ENCODE measurements at places on chromosomes 5 and 9.

GRCh38 chr5:100270023-100270771, 265.0 kb upstream of the FAM174A start:
- DNase-seq, result no peak

GRCh38 chr9:5265939-5266338, 34.7 kb downstream of the INSL4 start:
- no peak for DNase-seq

DNA sequence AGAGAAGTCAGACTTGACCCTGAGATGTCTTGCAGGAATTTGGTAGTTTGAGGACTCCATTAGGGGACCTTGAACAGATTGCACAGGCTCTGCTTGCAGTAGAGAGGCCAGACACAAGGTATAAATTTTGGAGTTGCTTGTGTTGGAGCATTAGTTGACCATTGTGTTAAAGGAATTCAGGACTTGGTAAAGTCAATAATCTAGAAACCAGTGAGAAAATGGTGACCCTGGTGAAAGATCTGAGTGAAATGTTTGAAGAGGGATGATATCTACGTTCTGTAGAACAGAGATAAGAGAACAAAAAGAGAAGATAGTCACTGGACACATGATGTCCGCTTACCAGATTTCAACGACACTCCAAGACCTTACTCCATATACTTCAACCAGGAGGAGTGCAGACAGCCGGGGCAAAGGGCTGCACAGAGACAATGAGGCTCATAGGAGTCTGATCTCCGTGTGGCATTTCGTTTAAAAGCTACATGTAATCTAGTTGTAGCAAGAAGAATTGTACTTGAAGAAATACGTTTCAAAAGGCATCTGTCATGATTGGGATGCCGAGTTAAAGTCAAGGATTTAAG, 13.2 kb downstream of the DNAJC25 start:
- DNase-seq, result no peak

GRCh38 chr5:171700318-171700912, 85.2 kb upstream of the SMIM23 start:
- no peak for DNase-seq

DNA sequence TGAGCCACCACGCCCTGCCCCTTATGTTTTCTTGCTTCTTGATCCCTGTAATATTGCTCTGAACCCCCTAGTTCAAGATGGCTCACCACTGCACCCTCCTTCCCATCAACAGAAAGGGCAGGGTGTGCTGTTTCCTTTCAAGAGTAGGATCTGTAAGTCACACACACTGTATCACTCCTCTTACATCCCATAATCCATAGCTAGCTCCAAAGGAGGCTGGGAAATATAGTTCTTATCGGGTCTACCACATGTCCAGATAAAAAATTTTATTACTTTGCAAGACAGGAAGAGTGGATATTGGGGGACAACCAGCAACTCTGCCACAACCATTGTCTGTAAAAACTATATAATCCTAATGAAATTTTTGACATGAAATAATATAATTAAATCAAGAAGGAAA, 79.6 kb downstream of the C9orf50 start:
- DNase-seq, result no peak

DNA sequence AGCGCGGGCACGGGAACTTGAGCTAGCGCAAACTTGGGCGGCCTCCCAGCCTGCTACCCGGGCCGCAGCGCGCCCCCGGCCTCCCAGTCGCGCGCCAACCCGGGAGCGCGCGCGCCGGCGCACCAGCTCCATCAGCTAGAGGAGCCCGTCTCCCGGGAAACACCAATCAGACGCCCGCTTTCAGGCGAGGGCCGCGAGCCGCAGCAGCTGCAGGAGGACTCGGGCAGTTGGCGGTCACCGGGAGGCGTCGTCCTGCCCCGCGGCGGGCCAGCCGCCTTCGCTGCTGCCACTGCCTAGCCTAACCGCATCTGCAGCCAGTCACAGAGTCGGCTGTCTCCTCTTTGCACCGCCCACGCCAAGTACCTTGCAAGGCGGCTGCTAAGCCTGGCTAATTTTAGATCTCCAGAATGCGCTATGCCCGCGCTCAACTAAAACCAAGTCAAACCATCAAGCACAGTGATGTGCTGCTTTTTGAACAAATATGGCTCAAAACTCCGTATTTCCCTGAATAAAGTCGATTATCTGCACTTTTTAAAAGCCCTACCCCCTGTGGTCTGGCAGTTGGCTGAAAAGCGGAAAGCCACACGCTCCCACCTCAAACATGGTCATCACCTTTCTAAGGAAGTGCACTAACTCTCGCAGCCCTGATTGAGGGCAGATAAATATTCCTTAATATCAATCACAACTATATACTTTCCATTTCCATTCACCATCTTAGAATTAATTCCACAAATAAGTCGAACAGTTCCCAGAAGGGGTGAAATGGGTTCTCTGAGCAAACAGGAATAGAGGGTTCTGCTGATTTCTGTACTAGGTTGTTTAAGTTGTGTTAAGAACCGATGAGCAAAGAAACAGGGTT, 221.8 kb downstream of the MEF2C start:
- peak; percentile 38 for DNase-seq

DNA sequence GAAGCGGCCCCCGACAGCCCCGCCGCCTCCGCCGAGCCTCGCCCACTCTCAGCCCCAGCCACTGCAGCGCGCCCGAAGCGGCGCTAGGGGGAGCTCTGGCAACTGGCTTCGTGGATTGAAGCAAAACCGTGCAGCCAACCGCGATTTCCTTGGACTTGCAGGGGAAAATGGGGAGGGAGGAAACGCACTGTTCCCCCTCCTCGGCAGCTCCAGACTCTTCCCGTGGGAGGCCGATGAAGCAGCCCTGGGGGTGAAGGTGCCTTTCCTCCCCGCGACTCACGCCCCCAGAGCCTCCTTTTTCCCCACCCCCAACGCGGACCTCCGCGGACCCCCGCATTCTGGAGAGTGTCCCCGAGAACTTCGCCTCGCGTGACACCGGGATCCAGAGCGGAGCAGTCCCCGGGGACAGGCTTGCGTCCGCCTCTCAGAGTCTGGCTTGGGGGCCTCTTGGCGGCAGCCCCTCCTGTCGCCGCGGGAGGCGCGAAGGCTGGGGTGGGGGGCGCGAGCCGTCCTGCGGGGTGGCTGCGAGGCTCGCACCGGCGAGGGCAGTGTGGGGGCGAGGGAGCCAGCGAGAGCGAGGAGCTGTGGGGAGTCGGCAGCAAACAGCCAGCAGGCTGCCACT, 3.8 kb downstream of the IER5L start:
- peak; percentile 95 for DNase-seq

Measured in uterus (tissue), 4 donors.